Right cardiac atrium (tissue), 5 donors: ENCODE measurements at places on chromosomes 16 and 17. TPM values are rescaled to one million over a fixed set of nuclear protein-coding genes. Genes with fewer than 3 reads are reported as not detected.

Gene PRAC1
- total RNA-seq: not detected

GRCh38 chr16:49776085-49776595 is 79.8 kb downstream of the ZNF423 start:
- peak; percentile 86 for DNase-seq

Gene ZNF19
- total RNA-seq: 3.1 TPM

DNA sequence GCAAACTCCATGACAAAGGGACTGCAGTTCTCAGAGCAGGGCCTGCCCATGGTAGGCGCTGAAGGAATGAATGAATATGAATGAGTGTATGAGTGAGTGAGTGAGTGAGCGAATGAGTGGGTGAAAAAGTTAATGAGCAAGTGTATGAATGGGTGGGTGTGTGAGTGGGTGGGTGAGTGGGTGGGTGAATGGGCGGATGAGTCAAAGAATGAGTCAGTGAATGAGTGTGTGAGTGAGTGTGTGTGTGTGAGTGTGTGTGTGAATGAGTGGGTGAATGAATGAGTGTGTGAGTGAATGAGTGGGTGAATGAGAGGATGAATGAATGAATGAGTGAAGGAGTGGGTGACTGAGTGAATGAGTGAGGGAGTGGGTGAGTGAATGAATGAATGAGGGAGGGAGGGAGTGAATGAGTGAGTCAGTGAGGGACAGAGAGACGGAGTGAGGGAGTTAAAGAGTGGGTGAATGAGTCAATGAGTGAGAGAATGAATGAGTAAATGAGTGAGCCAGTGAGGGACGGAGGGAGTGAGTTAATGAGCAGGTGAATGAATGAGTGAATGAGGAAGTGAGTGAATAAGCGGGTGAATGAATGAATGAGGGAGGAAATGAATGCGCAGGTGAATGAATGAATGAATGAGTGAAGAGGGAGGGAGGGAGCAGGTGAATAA is 11.1 kb upstream of the CHMP6 start:
- no peak for DNase-seq

DNA sequence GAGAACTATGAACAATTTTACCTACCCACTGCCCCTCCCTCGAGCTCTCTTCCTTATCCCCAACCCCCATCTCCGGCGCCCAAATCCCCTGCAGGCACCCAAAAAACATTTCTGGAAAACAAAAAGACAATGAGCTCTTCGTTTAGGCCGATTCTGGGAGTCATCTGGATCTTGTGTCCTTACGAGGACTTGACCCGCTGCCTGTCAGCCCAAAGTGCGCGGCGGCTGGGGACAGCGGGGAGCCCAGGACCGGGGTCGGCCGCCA is 524 bp downstream of the STRADA start:
- DNase-seq: no peak

DNA sequence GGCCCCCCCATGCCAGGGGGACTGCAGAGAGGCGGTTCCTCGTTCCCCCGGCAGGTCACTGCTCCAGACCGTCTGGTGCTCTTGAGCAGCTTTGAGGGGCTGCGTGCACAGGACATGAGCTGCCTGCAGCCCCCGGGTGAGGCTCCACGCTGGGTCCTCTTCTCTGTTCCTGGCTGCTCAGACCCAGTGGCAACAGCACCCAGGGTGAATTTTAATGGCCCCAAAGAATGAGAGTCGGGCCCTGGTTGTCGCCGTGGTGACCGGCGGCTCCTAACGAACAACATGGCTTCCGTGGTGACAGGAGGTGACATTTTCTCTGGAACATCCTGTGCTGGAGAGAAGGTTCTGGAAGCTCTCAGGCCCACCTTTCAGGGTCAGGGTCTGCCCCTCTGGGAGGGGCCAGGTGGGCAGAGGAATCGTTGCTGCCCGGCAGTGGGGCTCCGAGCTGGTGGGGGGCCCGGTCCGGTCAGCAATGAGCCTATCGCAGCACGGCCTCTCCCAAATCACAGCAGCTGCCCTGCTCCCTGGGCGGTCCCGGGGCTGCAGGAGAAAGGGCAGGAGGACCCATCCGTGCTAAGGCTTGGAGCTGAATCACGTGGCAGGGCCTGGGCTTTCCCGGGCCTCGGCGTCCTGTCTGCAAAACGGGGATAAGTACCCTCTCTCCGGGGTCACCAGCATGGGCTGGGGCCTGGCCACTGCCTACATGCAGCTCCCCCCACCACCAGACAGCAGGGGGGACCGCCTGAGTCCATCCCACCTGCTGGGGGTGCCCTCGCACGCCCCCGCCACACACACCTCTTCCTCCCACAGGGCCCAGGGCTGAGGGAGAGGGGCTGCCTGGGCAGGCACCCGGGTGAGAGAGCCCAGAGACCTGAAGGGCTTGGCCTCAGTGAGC is 3.4 kb upstream of the C1QTNF8 start:
- DNase-seq: no peak

DNA sequence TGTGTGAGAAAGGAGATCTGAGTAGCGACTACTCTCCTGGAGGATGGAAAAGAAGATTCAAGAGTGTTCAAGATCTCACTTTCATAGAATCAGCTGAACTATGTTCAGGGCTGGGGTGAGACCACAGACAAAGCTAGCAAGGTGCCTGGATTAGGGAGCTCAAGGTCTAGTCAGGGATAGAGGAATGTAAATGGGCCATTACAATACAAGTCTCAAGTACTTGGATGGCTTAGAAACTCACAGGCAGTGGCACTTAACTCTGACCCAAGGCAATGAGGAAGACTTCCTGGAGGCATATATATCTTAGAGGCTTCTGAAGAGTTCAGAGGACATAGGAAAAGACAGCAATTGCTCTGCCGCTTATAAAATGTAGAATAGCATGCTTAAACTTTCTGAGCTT is 184.9 kb upstream of the CDH11 start:
- DNase-seq: no peak

- no peak for DNase-seq
Observed at GRCh38 chr16:80743772-80744171, 60.6 kb downstream of the CDYL2 start.

DNA sequence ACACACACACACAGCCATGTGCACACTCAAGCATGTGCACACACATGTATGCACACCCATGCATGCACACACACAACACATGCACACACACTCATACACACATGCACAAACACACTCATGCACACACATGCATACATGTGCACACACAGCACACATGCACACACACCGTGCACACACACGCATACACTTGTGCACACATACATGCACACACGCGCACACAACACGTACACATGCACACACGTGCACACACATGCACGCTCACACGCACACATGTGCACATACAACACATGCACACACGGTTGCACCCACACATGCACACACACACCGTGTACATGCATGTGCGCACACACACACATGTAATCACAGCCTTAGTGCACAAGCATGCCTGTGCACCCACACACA is 230.4 kb upstream of the GSE1 start:
- peak; percentile 1 for DNase-seq

- no peak for DNase-seq
Observed at GRCh38 chr17:77873500-77874302, 84.8 kb upstream of the TNRC6C start.

Gene TMEM235
- total RNA-seq: not detected

Gene KRT24
- total RNA-seq: not detected

GRCh38 chr17:21280081-21280518 is 4.4 kb upstream of the MAP2K3 start:
- DNase-seq: peak; percentile 94

- DNase-seq: no peak
Observed at GRCh38 chr17:47325176-47325575, 1.4 kb downstream of the EFCAB13 start.

- no peak for DNase-seq
Observed at GRCh38 chr17:8128125-8128784, 4.3 kb upstream of the HES7 start.

Gene GINS2
- total RNA-seq: 0.33 TPM

Gene SLC25A19
- 8.4 TPM for total RNA-seq

Gene DHRS7C
- 317 TPM for total RNA-seq

- DNase-seq: no peak
Observed at GRCh38 chr17:57606111-57606875, 138.8 kb downstream of the CCDC182 start.

GRCh38 chr17:81664051-81664470 is 2.3 kb downstream of the OXLD1 start:
- peak; percentile 40 for DNase-seq

DNA sequence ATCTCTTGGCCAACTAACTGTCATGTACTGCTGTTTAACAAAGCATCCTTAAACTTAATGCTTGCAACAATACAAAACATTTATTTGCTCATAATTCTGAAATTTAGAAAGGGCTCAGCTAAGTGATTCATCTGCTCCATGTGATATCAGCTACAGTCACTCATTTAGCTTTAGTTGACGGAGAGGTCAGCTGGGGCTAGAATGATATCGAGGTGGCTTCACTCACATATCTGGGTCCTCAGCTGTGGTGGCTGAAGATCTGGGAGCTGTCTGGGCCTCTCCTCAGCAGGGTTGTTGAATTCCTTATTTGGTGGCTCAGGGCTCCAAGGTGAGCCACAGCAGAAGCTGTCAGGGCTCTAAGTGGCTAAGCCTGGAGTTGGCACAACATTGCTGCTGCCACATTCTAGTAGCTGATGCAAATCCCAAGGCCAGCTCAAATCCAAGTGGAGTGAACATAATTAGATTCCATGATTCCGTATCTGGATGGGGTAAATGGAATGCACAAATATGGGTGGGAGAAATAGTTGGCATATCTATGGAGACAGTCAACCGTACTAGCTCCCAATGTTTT is 62.8 kb downstream of the HS3ST3A1 start:
- DNase-seq: no peak

Gene PYY
- not detected for total RNA-seq

Gene CDRT15L2
- total RNA-seq: not detected

Gene MGRN1
- 37.0 TPM for total RNA-seq

DNA sequence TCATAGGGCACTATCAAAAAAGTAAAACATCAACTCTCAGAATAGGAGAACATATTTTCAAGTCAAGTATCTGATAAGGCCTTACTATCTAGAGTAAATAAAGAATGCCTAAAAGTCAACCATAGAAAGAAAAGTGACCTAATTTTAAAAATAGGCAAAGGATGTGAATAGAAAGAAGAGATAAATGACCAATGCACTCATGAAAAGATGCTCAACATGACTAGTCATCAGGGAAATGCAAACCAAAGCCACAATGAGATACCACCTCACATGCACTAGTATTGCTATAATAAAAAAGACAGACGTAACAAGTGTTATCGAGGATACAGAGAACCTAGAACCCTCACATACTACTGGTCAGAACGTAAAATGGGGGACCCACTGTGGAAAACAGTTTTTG is 90.8 kb downstream of the DYNLRB2 start:
- DNase-seq: no peak

DNA sequence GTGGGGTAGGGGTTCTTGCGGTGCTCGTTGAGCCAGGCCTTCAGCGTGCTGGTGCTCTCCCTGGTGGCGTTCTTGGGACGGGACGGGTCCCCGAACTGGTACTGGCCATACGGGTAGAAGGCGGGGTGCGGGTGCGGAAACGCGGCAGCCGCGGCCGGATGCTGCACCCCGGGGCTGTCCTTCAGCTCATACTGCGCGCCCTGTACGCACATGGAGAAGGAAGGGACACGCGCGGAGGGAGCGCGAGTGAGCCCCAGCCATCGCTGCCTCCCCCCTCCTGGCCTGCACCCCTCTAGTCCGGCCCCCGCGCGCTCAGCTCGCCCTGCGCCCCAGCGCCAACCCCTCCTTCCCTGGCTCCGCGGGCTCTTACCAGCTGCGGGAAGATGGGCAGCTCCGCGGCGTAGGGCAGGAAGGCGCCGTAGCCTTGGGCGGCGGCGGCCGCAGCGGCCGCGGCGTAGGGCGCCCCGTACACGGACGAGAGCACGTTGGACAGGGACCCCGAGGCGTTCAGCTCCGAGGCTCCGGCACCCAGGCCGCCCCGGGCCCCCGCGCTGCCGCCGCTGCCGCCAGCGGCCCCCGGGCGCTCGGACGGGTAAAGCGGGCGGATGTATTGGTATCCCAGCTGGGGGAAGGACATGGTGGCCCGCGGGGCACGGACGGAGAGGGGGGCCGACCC is 1.0 kb downstream of the IRX3 start:
- peak; percentile 79 for DNase-seq

Gene SOX15
- 6.0 TPM for total RNA-seq

DNA sequence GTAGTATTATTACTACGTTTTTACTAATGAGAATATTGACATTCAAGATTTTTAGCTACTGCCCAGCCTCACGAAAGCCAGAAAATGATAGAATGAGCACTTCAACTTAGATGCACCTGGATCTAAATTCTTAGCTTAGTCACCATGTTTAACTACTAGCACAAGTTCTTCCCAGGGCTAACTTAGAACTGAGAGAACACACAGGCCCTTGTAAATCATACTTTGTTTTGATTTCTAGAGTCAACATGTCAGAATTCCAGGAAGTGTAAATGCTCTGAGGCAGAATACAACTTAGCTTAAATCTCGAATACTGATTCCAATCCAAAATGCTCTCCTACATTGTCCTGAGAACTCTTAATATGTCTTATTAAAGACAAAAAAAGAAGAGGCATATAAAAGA is 6.8 kb upstream of the ACSM1 start:
- no peak for DNase-seq

- no peak for DNase-seq
Observed at GRCh38 chr16:23013484-23013883, 135.8 kb downstream of the USP31 start.

DNA sequence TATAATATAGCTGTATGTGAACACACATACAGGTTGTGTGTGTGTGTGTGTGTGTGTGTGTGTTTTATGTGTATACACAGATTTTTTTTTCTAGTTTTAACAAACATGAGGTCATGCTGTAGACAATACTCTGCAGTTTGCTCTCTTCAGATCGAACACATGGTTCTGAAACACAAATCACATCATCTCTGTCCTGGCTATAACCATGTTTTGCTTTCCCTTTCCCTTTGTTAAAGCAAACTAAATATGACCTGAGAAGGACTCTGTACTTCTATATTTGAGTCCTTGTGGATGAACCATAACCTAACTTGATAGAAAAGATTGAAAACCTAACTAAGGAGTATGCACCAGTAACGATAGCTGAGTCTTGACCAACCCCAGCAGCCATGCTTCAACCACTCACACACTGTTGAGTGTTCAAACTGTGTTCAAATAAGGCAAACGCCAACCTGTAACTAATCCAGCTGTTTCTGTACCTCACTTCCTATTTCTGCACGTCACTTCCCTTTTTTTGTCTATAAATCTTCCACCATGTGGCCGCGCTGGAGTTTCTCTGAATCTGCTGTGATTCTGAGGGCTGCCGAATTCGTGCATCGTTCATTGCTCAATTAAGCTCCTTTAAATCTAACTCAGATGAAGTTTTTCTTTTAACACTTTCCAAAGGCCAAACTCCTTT is 303.8 kb downstream of the HS3ST3B1 start:
- no peak for DNase-seq

GRCh38 chr17:42548070-42548837 is 4.5 kb upstream of the HSD17B1 start:
- peak; percentile 85 for DNase-seq

GRCh38 chr17:74217037-74217730 is 3.8 kb downstream of the TTYH2 start:
- peak; percentile 37 for DNase-seq

- DNase-seq: no peak
Observed at GRCh38 chr17:81438688-81439087, 43.4 kb downstream of the BAHCC1 start.
